GM06990 (cell line): ENCODE measurements at places on chromosomes 4 and X.

DNA sequence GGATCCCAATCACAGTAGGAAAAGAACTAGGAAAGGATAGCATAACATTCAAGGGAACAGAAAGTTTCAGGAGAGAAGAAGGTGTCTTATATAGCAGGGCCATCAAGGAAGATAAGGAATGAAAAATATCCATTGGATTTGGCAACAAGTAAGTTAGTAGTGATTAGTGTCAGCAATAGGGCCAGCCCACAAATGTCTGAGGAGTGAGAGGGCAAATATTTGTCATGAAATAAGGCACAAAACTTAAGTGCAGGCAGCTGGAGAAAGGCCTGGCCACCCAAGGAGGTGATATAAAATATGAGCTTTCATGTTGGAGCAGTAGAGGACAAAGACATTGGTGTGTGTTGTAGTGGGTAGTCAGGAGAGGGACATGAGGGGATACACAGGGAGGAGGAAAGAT lies 132.1 kb downstream of the COL4A6 start:
- DNase-seq = no peak

GRCh38 chr4:72430988-72431387 lies 138.0 kb downstream of the ADAMTS3 start:
- no peak for DNase-seq

GRCh38 chrX:72280321-72280845 lies 3.3 kb upstream of the RPS4X start:
- DNase-seq = no peak

- DNase-seq = no peak
Measured at GRCh38 chr4:40321574-40322275, 13.4 kb upstream of the CHRNA9 start.

DNA sequence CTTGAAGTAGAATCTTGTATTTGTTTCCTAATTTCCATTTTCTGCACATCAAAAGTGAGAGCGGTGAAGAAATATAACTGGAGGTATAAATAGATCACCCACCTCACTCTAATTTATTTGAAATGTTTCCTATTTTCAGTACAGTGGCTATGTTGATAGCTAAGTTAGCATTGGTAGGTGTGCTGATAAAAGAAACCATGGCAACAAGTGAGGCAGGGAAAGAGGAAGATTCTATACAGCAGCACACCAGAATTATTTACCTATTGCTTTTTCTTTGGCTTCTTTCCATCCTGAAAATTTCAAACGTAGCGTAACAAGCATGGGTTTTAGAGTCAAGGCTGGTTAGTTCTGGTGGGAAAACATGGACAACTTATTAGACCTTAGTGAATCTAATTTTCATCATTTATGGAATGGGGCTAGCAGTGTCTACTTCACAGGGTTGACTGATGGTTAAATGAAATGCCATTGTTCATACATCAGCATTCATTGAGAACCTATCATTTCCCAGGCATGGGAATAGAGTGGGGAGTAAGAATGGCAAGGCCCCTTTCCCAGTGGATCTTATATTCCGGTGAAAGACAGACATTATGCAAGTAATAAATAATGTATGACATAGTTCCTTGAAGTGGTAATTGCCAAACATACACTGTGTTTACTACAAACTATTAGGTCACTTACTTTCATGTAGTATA lies 30.6 kb upstream of the CTSO start:
- DNase-seq = no peak

DNA sequence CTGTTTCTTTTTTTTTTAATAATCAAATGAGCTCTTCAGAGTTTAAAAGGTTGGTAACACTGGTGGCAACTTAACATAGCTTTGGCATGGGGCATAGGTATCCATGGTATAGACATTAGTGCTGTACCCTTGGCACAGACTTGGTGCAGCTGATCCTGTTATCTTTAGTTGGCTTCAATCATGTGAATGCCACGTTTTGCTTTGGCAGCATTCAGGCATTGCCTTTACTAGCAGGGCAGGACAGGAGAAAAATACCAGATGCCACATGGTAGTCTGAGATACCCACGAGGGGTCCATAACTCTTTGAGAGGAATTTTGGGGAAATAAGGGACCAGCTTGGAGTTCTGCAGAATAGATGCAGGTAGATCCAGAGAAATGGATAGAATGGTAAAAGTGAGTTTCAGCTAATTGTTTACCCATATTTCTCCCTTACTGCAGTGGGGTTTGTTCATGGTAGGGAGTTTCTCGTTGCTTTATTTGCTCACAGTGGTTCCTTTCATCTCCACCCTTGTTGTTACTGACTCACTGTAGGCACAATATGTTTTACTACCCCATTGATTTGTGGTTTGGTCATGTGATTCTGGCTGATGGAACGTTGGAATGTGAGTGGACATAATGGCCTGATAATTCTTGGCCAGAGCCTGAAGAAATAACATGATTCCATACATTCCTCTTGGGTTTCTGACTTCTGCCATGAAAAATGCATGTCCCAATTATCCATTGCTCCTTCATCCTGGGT lies 342.7 kb downstream of the GLUD2 start:
- no peak for DNase-seq

- peak; percentile 40 for DNase-seq
Measured at GRCh38 chr4:40536032-40536431, 93.6 kb downstream of the RBM47 start.
